ENCODE measurements at places on chromosomes 7 and 10.

GRCh38 chr10:45386657-45387056 lies 12.6 kb downstream of the ALOX5 start:
- no peak for DNase-seq

DNA sequence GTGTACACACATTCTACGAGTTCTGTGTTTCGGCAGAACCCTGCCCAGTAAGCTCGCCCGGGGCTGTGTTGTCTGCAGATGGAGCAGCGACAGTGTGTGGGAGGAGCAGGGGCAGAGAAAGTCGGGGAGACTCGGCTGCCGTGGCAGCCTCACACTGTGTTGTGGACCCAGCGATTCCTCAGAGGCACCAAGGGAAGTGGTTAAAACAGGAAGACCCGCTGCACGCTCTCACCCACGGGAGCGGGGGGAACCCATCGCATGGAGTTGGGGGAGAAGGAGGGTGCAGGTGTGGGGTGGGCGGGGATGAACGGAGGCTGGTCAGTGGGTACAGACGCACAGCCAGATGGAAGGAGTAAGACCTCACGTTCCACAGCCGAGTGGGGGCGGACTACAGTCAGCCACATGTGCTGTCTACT lies 250.2 kb downstream of the ELFN1 start:
- no peak for DNase-seq

GRCh38 chr10:11091517-11092102 lies 73.9 kb downstream of the CELF2 start:
- no peak for DNase-seq

DNA sequence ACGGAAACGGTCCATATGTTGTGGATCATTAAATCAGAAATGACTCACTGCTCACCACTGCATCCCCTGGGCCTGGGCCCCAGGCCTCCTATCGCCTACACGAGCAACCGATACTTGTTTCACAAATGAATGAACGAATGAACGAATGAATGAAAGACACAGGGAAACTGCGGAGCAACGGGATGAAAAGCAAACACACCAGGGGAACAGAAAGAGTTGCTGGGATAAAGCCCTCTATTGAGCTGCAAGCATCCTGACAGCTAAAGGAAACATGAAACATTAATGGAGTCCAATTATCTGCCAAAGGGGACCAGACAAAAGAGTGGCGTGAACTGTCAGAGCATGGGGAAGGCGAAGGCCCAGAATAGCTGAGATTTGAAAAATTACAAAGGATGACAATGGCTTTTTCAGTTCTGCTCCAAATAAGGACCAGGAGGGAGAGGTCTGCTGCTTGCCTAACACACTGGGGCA lies 92.1 kb downstream of the GRB10 start:
- no peak for DNase-seq

DNA sequence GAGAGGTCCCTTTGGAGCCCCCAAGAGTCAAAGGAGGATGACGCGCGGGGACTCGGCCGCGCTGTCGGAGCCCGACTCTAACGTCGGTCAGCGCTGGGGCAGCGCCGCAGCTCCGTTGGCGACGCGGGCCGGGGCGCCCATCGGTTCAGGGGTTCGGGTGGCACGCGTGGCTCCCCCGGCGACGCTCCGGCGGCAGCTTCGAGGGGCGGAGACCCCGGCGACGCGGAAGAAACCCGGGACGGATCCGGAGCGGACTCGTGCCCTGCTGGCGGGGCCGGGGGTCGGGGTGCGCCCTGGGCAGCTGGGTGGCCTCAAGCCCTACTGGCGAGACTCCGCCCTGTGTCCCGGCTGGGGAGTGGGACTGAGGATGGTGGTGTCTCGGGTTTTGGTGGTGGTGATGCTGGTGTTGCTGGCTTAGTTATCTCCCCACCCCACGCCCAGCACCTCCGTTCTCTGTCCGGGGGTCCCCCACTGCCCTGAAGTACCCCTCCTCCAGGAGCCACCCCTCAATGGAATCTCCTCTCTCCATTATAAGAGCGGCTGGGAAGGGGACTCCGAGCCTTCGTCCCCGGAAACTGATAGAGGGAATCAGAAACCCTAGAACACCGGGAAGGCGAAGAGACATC lies at the start of gene NAT16:
NAT16 (minus strand) TSS at position 164 of the 626 bp plus-strand sequence. CDS start 5,486 bp downstream, outside the sequence.
- peak; percentile 84 for DNase-seq

DNA sequence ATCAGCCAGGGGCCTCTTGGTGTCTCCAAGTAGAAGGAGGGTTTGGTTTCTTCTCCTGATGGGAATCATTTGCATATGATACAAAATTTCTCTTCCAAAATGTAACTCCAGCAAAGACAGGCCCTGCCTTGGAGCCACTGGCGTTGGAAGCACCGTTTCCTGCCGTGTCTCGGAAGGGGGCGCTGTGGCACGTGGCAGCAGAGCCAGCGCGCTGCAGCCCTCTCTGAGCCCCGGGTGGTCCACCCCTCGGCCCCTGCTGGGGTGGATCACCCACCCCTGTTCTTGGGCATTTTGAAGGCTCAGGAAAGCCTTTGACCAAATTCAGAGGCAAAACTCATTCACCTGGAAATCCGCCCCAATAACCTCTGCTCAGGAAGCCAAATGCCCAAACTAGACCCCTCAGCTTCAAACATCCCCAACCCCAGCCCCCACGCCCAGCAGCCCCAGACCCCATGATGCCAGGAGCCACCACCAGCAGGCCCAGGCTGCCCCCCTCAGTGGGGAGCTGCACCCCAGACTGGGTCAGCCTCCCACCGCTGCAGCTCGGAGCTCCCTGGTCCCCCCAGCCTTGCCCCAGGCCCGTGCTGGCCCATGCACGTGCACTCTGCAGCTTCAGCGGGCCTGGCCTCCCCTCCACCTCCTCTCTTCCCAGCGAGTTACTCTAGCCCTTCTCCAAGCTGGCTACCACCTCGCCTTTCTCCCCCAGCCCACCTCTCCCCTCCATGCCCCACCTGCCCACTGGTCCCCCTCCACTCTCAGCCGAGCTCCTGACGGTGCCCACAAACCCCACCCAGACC lies 29.5 kb upstream of the ELFN1 start:
- peak; percentile 63 for DNase-seq

- no peak for DNase-seq
These were observed 22.1 kb downstream of the STAMBPL1 start for GRCh38 chr10:88901984-88902789.

DNA sequence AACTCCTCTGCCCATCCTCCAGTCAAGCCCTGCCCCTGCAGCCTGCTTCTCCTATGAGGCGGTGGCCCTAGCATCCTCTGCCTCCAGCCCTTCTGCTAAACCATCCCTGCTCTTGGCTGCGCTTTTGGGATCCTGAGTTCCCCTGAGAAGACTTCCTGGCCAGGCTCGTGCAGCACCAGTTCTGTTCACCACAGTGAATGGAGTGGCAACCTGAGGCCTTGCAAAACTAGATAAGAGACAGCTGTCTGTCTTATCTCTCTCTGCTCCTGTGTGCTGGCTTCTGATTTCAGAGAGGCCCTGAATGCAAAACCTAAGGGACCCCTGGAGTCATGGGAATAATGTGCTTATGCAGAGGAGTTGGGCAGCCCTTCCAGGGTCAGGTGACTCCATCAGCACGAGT lies 119.2 kb downstream of the TMEM178B start:
- DNase-seq, result no peak

GRCh38 chr10:93198401-93199131 lies 124.9 kb downstream of the CYP26A1 start:
- no peak for DNase-seq

Measured in upper lobe of left lung (tissue), 6 donors.